Astrocyte of the hippocampus (primary cell): ENCODE measurements at places on chromosomes 16 and 17.

DNA sequence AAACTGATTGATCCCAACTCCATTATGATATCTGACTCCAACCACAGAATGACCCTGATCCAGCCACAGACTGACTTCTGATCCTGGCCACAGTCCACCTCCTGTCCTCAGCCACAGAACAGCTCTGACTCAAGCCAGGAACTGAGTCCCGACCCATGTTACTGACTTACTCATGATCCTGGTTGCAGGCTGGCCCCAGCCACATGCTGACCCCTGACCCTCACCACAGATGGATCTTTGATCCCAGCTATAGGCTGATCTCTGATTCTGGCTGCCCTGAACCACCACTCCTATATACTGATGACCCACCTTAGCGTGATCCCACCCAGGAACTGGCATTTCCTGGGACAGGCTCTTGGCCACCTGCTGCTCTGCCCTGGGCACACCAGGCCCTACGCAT, 32.2 kb upstream of the IL21R start:
- DNase-seq = no peak

DNA sequence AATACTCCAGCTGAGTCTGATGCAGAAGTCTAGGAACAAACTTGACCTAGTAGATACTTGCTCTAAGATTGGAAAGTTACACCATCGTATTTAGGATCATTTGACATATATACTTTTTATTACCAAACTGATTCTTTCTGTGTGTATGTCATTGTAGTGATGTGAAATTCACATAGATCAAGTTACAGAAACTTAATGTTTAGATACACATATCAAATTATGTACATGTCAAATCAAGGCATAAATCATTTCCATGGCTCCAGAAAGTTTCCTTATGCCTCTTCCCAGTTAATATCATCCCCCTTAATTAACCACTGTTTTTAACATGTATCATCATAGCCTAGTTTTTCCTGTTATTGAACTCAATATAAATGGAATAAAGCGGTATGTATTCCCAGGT, 292.0 kb upstream of the CDH11 start:
- DNase-seq = no peak

GRCh38 chr17:45101883-45102811, 30.2 kb downstream of the PLCD3 start:
- DNase-seq = no peak

GRCh38 chr17:34178092-34178491, 77.0 kb upstream of the CCL2 start:
- no peak for DNase-seq

- DNase-seq = peak; percentile 72
These were observed 14.6 kb downstream of the SREBF1 start for GRCh38 chr17:17822189-17822588.

DNA sequence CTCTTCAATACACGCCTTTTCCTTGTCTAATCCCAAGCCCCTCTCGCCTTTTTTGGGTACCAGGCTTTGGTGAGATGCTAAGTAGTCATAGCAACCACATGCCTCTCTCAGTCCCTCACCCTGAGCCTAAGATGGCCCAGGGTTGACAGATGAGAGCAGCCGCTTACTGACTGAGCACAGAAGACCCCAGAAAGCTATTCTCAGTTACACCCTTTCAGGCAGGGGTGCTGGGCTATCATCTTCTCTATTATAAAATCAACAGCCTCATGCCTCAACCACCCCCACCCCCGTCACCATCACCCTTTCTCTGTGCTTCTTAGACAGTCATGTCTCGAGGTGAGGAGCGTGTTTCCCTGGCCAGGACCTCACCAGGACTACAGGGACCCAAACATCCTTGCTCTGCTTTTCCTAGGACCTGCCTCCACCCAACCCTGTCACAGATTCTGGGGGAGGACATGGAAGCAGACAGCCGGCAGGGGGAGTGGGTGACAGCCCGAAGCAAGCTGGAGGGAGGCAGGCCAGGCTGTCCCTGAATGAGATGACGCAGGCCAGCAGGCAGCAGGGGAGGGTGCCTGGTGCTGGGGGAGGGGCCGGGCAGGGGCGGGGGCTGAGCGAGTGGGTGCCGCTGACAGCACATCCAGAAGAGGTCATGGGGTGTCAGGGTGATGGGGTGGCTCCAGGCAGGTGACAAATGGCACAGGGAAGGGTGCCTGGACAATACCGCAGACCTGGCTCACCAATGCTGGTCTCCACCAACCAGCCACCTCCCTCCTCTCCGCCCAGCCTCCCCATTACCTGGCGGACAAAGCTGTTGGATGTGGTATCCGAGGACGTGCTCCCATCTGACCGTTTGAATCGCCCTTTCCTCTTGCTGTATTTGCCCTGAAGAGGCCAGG, 3.1 kb downstream of the CACNB1 start:
- peak; percentile 86 for DNase-seq

DNA sequence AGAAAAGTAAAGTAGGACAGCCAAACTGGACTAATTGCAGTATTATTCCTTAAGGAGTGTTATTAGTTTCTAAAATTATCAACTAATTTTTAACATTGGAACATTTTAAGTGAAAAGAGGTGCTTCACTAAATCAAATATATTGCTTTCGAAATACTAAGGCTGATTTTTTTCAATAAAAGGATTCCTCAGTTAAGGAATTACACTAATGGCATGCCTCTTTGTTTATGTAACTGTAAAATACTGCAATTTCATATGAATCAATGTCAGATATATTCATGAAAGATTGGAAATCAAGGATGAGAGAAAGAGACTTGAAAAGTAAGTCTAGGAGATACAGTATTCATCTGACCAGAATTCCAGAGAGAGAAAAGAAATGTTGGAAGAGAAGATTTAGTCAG, 129.8 kb downstream of the TANC2 start:
- no peak for DNase-seq

- DNase-seq = no peak
These were observed 12.8 kb downstream of the MYO15A start for GRCh38 chr17:18121144-18121910.

DNA sequence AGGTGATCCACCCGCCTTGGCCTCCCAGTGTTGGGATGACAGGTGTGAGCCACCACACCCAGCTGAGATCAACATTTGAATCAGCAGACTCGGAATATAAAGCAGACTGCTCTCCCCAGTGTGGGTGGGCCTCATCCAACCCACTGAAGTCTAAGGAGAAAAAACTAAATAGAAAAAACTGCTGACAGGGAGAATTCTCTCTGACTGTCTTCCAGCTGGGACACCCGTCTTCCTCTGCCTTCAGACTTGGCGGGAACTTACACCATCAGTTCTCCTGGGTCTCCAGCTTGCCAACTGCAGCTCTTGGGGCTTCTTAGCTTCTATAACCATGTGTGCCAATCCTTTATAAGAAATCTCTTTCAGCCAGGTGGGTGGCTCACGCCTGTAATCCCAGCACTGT, 90.7 kb downstream of the MRM3 start:
- DNase-seq = no peak

DNA sequence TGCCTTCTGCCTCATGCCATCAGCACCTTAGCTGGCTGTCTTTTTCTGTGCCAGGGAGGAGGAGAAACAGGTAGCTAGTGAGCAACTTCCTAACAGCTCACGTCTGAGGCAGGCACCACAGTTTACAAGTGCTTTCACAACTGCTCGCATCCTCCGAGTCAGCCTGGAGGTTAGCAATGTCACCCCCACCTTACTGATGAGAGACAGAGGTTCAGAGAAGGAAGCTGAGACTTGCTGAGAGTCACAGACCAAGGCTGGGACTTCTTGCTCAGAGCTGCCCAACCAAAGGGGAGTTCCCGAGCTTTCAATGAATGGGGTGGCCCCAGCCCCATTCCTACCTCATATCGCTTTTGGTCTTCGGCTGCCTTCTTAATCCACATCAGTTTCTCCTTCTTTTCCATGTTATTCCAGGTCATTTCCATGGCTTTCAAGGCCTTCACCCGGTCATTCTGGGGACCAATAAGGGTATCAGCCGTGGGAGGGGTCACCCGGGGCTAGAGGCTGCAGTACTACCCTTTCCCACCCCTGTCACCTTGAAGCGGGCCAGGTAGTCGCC, 9.6 kb downstream of the UBTF start:
- DNase-seq = no peak

- DNase-seq = no peak
These were observed 18.4 kb upstream of the EXOSC6 start for GRCh38 chr16:70270176-70270575.

- DNase-seq = peak; percentile 32
These were observed 20.2 kb downstream of the ABR start for GRCh38 chr17:1159431-1160180.

- no peak for DNase-seq
These were observed 60.4 kb downstream of the ZNF423 start for GRCh38 chr16:49795513-49795912.

DNA sequence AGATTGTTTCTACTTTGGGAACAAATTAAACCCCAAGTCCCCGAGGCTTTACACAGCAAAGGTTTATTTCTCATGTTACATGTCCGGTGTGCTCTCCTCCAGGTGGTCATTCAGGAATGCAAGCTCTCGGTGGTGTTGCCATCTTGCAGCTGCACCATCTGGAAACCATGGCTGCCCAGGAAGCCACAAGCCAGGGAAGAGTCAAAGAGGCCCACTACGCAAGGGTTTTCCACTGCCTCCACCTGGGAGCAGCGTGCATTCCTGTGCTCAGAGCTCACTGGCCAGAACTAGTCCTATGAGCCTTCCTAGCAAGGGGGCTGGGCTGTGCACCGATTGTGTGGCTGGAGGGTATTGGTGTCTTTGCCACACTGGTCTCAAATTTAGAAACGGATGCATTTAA, 128.8 kb upstream of the FOXF1 start:
- DNase-seq = no peak

DNA sequence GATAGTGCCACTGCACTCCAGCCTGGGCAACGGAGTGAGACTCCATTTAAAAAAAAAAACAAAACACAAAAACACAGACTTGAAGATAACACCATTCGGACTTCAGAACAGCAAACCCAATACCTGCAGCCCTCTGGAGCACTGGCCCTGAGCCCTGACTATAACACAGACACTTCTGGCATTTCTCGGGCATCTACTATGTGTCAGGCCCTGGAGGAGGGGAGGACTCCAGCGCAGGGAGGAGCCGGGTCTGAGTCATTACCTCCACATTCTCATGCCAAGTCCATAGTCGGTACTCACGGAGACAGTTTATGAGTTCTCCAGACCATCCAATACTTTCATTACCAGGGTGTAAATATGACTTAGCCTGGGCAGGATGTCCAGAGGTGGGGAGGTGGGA, 48.8 kb downstream of the PITPNM3 start:
- DNase-seq = peak; percentile 79
